ENCODE measurements at places on chromosomes 6 and 20.

DNA sequence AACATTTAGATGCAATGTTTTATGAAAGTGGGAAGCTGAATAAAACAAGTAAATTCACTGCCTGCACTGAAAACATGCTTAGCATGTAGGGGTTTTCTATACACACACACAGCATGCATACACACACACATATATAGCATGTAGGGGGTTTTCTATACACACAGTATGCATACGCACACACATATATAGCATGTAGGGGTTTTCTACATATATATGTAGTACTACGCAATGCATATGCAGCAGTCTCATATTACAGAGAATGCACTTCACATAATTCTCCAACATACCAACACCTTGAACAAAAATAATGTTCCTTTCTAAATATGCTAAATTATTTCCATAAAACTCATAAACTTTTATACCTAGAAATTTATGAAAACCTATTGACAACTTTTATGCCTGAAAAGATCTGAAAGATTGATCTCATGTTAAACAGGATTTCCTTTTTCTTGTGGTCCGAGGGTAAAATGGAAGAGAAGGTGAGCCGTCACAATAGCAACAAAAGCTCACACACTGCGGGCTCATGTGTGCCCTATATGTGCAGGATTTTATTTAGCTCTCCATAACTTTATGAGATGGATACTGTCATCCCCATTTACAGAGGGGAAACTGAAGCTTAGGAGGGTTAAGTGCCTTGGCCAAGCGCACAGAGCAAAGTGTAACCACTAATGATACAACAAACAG, 81.9 kb upstream of the TULP1 start:
- no peak for DNase-seq

- DNase-seq = no peak
These were observed 98.5 kb downstream of the HDGFL1 start for GRCh38 chr6:22667855-22668254.

DNA sequence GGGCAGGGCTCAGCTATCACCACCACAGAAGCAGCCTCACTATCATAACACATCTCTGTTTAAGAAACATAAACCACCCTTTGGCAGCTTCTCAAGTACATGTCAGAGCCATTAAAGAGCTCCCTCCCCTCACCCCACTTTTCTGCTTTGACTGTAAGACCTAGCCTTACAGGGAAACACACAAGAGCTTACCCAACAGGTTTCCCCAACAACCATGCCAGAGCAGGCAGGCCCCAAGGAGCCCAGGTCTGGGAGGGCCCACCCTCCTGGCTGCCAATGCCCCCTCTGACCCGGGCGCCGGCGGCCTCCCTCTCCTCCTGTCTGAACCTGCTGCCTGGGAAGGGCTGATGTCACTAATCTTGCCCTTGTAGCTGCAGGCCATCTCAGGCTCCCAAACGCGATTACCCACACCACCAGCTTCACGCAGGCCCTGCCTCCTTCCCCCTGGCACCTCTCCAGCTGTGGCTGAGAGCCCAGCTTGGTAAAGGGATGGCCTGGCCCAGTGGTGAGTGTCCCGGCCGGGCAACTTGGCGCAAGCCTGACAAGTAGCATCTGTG, 402.0 kb downstream of the MAFB start:
- DNase-seq = no peak

- DNase-seq = no peak
These were observed 96.9 kb upstream of the NT5E start for GRCh38 chr6:85353012-85353411.

GRCh38 chr6:128139519-128139918, 238.7 kb upstream of the THEMIS start:
- no peak for DNase-seq

- DNase-seq = no peak
These were observed 65.3 kb upstream of the ZNF217 start for GRCh38 chr20:53658973-53659372.

- DNase-seq = no peak
These were observed 58.5 kb downstream of the SUN5 start for GRCh38 chr20:32945710-32946221.

GRCh38 chr6:119327810-119328209, 21.8 kb downstream of the MAN1A1 start:
- DNase-seq = no peak

GRCh38 chr6:12186528-12186927, 103.6 kb upstream of the EDN1 start:
- no peak for DNase-seq

DNA sequence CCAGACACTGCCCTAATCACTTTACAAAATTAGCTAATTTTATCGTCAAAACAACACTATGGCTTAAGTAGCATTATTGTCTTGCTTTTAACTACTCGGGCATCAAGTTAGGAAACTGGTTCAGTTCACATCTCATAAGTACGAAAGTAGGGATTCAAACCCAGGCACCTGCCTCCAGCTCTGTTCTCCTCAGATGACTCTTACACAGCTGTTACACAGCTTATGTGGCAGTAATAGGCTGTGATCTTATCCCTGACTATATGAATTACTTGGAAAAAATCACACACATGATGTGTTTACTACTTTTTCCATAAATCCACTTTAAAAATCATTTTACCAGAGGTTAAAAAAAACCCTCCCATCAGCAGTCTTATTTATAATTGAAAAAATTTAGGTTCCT, 389.2 kb upstream of the FLRT3 start:
- DNase-seq = no peak

DNA sequence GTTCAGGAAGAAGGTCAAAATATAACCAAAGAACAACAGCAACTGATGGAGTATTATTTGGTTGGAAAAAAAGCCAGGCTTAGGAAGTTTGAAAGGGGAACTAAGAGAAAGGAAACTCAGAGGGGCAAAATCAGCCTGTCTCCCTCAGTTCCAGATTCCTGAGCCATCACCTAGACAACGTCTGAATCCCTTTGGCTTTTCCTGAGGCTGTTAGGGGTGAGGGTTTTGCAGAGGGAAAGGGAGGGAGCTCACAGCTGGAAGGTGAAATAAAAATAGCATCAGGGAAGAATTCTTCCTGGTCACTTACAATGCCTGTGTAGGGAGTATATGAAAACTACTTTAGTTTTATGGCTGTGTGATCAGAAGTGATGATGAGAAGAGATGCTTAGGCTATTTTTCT, 100.5 kb downstream of the SOBP start:
- DNase-seq = no peak

- no peak for DNase-seq
These were observed 13.6 kb upstream of the TTLL2 start for GRCh38 chr6:167311286-167311685.
